Activated CD8-positive, alpha-beta memory T cell treated with anti-CD3 and anti-CD28 coated beads, Interleukin-2, amount 10 ng/mL, durations not matched to agents 7 days and 5 days (primary cell): ENCODE measurements at places on chromosomes 11 and 22. TPM values are rescaled to one million over a fixed set of nuclear protein-coding genes. Genes with fewer than 3 reads are reported as not detected.

The KLHDC7B gene
- total RNA-seq: 10.2 TPM

The CD3E gene
- 526 TPM for total RNA-seq

The VPS26B gene
- 52.6 TPM for total RNA-seq

The SHISAL1 gene
- not detected for total RNA-seq

The PDGFB gene
- total RNA-seq: 0.35 TPM

The KCNJ4 gene
- not detected for total RNA-seq

The SLC6A5 gene
- total RNA-seq: not detected

The PATE2 gene
- not detected for total RNA-seq

The SLC25A1 gene
- 68.1 TPM for total RNA-seq

The KCNJ1 gene
- not detected for total RNA-seq

The WBP2NL gene
- 0.91 TPM for total RNA-seq

- DNase-seq: no peak
Measured at GRCh38 chr11:133639408-133639807, 107.1 kb upstream of the OPCML start.

- DNase-seq: no peak
Measured at GRCh38 chr11:120704256-120704750, 192.8 kb downstream of the GRIK4 start.

GRCh38 chr22:24894220-24894975 is 52.1 kb downstream of the LHFPL7 start:
- DNase-seq: no peak

- no peak for DNase-seq
Measured at GRCh38 chr11:99766811-99767210, 746.1 kb downstream of the CNTN5 start.

- no peak for DNase-seq
Measured at GRCh38 chr11:74769055-74769707, 20.5 kb downstream of the RNF169 start.

- no peak for DNase-seq
Measured at GRCh38 chr22:31925056-31925455, 19.3 kb upstream of the YWHAH start.

- no peak for DNase-seq
Measured at GRCh38 chr11:61913699-61914395, 3.5 kb downstream of the RAB3IL1 start.

DNA sequence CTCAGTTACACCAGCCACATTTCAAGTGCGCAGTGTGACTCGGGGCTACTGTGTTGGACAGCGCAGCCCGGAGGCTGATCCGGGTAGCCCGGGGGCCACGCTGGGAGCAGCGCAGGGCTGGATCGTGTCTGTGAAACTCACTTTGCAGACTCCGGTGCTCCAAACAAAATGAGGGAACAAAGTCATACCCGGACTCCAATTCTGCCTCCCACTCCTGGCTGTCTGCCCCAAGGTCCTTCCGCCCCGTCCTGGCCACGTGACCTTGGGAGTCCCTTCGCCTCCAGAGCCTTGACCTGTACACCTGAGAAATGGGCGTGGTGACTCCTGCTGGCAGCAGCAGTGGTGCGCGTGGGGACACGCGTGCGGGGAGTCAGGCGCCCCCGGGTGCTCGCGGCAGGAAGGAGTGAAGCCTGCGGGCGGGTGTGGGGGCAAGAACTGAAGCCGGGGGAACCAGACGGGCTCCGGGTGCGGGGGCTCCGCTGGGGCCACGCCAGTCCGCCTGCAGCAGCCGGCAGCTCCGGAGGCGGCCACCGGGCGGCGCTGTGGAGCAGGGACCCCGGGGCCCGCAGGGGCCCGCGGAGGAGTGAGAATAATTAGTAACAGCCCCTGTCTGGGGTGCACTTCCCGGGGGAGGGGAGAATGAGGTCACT is 42.4 kb downstream of the KCNJ4 start:
- DNase-seq: peak; percentile 48

- no peak for DNase-seq
Measured at GRCh38 chr11:74347381-74347780, 35.9 kb upstream of the P4HA3 start.

- DNase-seq: no peak
Measured at GRCh38 chr11:119382101-119382500, 611 bp upstream of the USP2 start.

DNA sequence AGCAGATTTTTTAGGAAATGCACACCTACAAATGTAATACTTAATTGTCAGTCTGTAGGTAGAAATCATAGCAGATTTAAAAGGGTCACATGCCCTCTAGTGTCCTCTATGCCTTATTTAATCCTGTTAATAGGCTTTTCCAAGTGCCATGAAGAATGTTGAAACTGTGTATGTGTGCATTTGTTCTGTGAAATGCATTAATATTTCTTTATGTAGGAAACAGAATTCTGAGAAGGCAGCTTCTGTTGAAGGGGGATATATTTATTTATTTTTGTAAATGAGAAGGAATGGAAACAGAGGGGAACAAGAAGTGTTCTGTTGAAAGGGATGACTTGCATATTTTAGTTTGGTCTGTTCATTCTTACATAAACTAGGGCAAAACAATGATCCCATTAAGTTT is 51.0 kb downstream of the SVIP start:
- no peak for DNase-seq

DNA sequence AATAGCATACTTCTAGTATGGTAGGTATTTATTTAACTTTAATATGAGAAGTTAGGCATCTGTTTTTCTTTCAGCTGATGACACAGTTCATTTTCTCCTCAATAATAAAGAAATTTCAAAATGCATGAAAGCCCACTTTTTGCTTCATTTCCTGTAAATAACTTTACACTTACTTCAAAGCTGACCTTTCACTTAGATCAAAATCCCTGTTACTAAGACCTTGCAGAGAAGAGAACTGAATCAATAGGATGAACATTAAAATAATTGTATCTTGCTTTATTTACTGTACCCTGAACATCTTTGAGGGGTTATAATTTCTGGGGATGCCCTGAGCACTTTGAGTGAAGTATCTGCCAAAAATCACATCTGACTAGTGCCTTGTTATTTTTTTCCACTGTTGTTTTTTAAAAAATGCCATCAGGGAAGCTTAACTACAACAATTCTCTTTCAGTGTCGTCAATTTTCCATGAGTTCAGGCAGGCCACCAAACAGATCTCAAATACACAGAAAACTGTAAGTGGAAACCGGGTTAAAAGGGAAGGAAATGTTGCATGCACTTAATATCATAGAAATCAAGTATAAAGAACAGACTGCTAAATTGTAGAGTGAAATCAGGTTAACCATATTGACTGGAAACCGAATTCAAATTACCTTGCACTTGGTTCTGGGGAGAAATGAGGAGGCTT is 206.2 kb downstream of the MAML2 start:
- no peak for DNase-seq

GRCh38 chr22:20128902-20129746 is 2.5 kb upstream of the ZDHHC8 start:
- peak; percentile 77 for DNase-seq

DNA sequence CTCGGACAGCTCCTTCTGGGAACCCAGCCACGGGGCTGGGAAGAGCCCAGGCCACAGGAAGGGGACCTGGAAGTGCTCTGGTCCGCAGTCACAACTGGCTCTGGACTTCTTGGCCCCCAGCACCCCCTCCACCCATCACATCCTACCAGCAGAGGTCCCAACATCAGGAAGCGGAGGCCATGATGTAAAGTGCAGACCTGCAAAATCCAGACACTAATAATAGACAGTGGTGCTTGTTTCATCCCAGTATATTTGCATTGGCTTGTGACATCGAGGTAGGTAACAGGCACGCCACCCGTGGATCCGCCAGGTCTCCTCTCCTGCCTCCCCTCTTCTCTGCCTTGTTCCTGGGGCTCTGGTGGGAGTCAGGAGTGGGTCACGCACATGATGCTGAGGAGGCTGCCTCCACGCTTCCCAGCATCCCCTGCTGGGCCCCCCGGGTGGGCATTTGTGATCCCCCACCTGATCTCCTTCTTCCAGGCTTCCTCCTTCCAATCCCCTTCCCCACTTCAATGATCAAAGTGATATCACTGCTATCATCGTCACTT is 1454.0 kb downstream of the BRD1 start:
- no peak for DNase-seq

DNA sequence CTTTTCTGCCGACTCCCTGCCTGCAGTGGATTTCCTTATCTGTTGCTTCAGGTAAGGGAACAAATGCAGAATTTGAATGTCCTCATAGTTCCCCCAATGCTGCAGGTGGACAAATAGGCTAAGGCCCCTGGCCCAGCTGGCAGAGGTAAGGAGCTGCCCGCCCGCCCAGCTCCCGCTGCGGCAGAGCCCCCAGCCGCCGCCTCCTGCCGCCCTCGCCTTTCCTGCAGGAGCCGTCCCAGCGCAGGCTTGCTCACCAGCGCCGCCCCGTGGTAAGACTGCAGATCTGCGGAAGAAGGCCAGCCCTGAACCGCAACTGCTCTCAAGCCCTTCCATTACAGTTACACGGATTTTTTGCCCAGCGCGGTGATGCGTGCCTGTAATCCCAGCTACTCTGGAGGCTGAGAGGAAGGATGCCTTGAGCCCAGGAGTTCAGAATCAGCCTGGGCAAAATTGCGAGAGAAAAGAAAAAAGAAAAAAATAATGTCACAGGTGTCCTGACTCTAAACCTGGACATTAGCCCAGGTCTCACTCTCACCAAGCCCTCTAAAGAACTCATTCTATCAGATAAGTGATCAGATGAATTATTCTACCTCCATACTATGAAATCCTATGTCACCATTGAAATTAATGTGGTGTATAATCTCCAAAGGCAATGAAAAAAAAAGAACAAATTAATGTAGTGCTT is 51.2 kb upstream of the EMID1 start:
- DNase-seq: peak; percentile 84

DNA sequence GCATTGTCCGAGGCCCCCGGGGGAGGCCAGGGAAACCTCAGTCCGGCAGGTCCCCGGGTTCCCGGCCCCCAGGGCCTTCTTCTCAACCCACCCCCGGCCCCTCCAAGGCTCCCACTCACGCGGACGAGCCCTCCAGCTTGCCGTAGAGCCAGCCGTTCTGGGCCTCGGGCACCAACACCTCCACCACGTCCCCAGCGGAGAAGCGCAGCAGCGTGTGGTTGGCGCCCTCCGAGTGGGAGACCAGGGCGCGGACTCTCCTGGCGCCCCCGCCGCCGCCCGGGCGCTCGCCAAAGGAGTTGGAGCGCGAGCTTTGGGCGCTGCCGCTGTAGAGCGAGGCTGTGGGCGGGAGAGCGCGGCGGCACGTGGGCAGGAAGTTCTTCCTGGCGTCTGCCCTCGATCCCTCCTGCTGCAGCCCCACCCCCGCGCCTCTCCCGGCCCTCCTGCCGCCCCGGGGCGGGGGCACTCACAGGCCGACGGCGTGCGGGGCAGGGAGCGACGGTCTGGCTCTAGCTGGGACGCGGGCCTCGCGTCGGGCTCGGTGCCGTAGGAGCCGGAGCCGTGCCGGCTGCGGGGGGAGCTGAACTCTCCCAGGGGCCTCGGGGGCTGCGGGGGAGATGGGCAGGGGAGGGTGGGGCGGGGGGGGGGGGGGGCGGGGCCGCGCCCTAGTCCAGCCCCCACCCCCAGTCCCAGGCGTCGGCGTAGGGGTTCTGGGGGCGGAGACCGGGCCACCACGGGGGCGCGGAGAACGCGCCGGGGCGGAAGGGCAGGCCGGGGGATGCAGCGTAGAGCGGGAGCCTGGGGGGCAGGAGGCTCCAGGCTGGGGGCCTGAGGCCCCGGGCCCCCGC is 4.9 kb upstream of the SLC16A8 start:
- no peak for DNase-seq

GRCh38 chr11:34512840-34513681 is 533 bp downstream of the ELF5 start:
- peak; percentile 61 for DNase-seq

GRCh38 chr11:2683806-2684205 is 16.0 kb downstream of the KCNQ1OT1 start:
- no peak for DNase-seq

GRCh38 chr11:104912102-104912501 is 13.8 kb upstream of the CASP12 start:
- DNase-seq: no peak

DNA sequence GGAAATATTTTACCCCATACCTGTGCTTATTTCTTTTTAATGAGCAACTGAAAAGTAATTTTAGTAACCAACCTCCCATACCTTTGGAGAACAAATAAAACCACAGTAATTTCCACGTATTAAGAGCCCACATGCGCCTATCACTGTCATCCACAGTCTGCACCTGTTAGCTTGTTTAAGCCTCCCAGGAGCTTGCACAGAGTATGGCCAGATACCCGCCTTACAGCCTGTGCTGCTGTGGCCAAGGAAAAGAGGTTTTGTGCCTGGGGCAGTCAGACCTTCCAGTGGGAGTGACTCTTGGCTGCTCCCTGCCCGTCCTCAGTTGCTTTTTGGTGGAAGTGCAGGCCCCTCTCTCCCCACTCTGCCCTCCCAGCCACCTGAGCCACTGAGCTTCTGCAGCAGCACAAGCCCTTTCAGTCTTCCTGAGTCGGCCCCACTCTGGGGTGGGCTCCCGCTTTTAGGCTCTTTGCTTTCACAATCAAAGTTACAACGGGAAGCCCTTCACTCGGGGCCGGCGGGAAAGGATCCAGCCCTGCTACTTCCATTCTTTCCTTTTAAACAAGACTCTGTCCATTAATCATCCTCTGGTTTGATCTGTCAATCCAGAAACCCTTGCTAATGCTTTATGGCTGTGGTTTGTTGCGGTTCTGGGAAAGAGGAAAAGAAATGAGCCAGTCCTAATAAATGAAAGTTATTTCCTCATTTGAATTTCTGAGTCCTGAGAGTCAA is 308.8 kb downstream of the TBC1D22A start:
- no peak for DNase-seq

- no peak for DNase-seq
Measured at GRCh38 chr11:74866557-74866956, 82.3 kb downstream of the XRRA1 start.

DNA sequence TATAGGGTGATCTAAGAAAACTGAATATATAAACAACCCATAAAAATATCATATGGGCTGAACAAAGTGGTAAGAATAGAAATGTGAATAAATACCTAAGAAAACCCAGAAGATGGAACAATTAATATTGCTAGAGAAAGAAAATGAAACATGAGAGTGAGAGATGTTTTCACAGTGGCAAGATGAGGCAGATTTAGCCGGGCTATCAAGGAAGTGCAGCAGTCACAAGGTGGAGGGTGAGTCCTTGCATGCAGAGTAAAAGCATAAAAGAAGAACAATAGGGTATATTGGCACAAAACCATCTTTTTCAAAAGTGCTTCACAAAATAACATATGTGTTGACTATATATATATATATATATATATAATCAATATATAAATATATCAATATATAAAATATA is 49.6 kb downstream of the NOX4 start:
- DNase-seq: no peak

- DNase-seq: peak; percentile 23
Measured at GRCh38 chr22:49244466-49245420, 582.9 kb downstream of the BRD1 start.

GRCh38 chr11:33387581-33387980 is 130.4 kb downstream of the HIPK3 start:
- no peak for DNase-seq

DNA sequence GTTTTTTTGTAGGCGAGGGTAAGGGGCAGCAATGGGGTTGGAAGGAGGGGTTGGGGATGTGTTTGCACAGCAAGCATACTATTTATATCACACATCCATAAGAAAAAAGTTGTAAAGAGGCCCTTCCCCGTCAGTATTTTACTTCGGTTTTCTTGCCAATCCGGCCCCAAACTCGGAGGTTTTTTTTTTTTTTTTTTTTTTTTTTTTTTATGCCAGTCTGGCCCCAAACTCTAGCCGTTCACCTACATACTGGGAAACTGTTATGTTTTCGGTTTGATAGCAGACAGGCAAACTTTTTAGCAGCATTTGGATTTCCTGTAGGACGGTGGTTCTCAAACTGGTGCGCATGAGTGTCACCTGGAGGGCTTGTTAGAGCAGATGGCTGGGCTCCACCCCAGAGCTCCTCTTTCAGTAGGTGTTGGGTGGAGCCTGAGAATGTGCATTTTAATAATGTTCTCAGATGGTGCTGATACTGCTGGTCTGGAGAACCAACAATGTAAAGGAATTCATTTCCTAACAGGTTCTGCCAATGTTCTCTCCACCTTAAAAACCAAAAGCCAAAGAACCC is 76.5 kb upstream of the ZBED5 start:
- no peak for DNase-seq
